ENCODE measurements at places on chromosomes 1 and 21. TPM values are rescaled to one million over a fixed set of nuclear protein-coding genes. Genes with fewer than 3 reads are reported as not detected.

Gene CLEC20A
- not detected for total RNA-seq

Gene BECN2
- not detected for total RNA-seq

Gene LIPI
- not detected for total RNA-seq

Gene PTAFR
- not detected for total RNA-seq

Gene CHD5
- not detected for total RNA-seq

Gene ADAMTS5
- 1.1 TPM for total RNA-seq

Gene CELA2A
- not detected for total RNA-seq

Gene LPAR3
- total RNA-seq, result not detected

Gene RIPK4
- 5.1 TPM for total RNA-seq

Gene PADI1
- not detected for total RNA-seq

Gene CFAP141
- total RNA-seq, result not detected

Gene GNAT2
- not detected for total RNA-seq

Gene PROK1
- total RNA-seq, result not detected

Gene ARTN
- not detected for total RNA-seq
